T-cell (primary cell): ENCODE measurements at places on chromosomes 3 and 15.

GRCh38 chr15:29429584-29429983 is 160.0 kb upstream of the NSMCE3 start:
- no peak for DNase-seq

DNA sequence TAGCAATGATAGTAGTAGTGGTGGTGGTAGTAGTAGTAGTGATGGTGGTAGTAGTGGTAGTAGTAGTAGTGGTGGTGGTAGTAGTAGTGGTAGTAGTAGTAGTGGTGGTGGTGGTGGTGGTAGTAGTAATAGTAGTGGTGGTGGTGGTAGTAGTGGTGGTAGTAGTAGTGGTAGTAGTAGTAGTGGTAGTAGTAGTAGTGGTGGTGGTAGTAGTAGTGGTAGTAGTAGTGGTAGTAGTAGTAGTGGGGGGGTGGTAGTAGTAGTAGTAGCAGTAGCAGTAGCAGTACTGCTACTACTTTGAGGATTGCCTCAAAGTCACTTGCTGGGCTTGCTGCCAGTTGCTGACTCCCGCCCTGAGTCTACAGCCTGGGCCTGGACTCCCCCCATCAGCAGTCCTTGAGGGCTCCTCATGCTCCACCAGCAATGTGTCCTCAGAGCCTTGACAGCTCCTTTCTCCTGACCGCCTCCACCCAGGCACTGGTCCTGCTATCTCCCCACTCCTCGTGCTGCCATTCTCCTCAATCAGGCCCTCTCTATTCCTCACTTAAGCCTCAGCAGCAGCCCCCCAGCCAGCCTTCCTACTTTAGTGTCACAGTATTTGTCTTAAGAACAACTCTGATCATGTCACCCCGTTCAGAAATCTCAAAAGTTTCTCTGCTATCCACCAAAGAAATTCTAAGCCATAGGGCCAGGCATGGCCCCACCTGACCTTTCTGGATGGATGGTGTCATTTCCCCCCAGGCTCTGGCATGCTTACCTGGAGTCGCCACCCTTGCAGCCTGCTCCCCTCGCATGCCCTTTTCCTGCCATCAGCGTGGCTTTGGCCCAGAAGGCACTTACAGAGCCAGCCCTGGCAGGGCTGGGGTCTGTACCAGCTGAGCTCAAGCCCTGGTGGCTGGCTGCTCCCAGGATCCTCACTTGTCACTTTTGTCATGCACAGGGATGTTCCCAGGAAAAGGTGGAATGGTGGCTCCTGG is 45.6 kb downstream of the DLEC1 start:
- DNase-seq, result peak; percentile 41

- DNase-seq, result no peak
Measured at GRCh38 chr15:74845581-74845980, 2.6 kb upstream of the ULK3 start.

- no peak for DNase-seq
Measured at GRCh38 chr15:35437157-35437556, 108.8 kb downstream of the DPH6 start.

DNA sequence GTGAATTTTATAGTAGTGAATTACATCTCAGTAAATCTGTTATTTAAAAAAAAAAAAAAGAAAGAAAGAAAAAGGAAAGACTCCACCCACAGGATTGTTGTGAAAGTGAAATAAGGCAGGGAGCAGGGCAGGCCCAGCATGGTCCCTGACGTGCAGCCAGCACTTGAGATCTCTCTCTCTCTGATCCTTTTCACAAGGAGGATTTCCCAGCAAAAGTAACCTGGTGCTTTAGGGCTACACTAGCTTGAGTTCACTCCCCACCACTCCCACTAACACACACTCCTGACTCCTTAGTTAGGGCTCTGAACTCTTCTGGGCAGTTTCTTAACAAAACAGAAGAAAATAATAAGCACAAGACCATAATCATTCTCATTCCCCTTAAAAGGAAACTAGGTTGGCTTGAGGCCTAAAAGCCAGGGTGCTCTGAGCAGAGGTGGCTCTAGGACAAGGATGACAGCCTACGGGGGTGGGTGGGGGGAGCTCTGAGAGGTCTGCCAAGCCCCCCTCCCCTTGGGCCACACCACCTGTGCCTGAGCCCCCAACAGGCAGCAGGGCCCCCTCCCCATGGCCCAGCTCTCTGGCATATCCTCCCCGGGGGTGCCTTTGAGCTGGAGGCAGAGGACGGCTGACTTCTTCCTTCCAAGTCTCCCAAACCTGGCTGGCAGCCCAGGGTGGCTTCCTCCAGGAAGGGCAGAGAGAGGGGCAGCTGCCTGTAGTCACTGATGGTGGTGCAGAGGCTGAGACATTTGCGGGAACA is 856 bp downstream of the TMEM40 start:
- no peak for DNase-seq

DNA sequence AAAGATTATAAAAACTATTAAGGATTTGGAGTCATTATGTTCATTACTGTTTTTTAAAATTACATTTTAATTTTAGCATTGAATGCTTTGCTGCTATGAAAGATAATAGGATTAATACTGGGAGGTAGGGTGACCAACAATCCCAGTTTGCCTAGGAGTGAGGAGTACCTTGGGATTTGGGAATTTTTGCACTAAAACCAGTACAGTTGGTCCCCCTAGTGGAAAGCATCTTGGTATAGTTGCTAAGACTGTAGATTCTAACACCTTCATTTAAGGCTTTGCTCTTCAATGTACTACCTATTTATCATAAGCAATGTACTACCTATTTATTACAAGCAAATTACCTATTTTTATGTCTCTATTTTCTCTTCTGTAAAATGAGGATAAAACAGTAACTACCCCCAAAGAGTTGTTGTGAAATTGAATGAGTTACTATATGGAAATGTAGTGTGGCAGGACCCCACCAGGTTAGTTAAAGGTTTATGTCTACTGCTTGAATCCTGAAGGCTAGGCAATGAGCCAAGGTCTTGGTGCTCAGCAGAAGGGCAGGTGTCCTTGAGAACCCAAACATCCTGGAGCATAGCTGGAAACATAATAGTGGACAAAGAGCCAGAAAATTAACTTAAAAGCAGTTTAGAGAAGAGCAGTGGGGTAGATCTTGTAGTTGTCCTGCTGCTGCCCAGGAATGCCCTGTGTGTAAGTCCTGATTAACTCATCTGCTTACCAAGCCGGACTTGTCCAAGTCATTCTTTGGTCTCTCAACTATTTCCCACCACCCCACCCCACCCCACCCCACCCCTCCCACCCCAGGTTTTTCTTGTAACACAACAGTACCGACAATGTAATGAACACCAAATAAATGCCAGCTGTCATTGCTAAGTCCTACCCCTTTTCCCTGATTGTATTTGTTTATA is 49.2 kb upstream of the NMD3 start:
- no peak for DNase-seq

GRCh38 chr3:46711760-46712159 is 5.9 kb downstream of the PRSS50 start:
- no peak for DNase-seq

GRCh38 chr3:2477620-2478019 is 379.0 kb downstream of the CNTN4 start:
- no peak for DNase-seq

- no peak for DNase-seq
Measured at GRCh38 chr3:194750491-194750828, 64.8 kb downstream of the FAM43A start.

- no peak for DNase-seq
Measured at GRCh38 chr3:25181096-25181495, 247.0 kb upstream of the RARB start.

DNA sequence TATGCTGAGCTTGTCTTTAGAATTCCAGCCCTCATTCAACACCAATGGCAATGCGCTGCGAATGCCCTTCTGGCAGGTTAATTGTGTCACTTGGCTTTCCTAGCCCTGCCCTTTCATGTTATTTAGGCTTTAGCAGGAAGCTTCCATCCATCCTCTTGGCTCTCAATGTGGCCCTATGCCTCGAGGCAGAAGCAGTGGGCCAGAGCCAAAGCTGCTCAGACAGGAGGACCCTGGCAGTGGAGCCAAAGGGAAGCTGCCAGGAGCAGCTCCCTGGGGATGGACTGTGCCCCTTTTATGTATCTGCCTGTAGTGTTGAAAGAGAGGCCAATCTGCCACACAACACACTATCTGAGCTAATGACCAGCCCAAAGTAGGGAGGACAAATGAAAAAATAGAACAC is 376.4 kb downstream of the CTNNB1 start:
- no peak for DNase-seq

DNA sequence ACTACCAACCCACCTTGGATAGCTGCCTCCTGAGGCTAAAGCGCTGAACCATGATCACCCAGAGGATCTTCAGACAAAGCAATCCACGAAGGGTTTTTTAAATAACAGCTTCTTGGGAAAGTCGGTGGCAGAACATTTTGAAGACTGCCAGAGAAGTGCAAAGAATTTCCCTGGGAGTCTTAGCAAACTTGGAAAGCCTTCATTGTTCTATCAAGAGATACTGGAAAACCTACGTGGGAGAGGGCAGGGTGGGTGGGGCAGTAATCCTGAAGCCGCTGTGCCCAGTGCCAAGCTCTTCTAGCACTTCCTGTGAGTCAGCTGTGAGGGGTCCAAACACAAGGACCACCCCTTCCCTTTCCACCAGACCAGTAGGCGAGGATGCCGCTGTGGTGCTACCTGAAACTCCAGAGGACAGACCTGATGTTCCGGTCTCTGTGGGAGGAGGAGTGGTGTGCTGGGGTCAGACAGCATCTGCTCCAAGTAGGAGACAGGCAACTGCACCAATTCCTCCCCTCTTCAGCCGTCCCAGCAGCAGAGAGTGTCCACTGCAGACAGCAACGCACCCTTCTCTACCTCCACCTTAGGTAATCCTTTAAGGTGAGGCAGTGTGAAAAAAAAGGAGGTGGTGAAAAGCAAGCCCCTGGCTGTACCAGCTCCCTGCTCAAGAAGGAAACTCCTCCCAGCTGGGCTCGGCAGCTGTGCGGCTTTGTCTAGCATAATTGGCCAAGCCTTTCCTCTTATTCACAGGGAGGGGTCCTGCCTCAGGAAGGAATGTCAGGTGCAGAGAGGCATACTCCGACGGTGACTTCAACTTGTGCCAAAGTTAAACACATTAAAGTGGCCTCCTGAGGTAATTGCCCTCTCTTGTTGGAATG is 99.0 kb downstream of the TMCC1 start:
- peak; percentile 4 for DNase-seq

DNA sequence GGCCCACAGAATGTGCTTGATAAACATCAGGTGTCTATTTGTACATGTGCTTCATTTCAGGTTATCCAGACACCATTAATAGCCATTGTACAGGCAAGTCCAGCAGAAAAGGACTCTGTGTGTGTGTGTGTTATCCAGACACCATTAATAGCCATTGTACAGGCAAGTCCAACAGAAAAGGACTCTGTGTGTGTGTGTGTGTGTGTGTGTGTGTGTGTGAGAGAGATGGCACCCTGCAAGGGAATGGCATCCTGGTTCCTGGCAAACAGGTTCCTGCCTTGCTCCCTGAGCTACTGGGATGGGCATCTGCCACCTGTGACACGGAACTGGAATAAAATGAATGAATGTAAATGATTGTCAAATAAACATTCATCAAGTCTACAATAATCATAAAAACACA is 11.7 kb downstream of the SUCLG2 start:
- no peak for DNase-seq

GRCh38 chr3:38580450-38581382 is 68.8 kb downstream of the SCN5A start:
- DNase-seq, result no peak

DNA sequence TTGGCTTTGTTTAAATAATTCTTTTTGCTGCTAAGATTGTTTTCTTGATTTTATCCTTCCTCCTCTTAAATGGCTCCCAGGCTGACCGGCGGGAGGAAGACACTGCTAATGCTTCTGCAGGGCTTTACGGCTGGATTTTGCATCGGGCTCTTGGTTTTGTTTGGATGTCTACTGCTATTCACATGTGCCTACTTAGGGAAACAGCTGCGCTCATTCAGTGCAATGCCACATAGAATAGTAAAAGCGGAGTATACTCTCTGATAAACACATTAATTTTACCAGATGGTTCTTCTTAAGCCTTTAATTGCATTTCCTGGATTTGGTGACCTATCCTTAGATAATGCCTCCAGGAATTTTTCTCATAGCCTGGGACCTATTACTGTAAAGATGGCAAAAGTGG is 146.6 kb downstream of the THSD4 start:
- DNase-seq, result no peak

- DNase-seq, result no peak
Measured at GRCh38 chr3:56935811-56936210, 124.7 kb upstream of the SPATA12 start.

- DNase-seq, result peak; percentile 48
Measured at GRCh38 chr3:127671523-127672428, 976 bp upstream of the ABTB1 start.

DNA sequence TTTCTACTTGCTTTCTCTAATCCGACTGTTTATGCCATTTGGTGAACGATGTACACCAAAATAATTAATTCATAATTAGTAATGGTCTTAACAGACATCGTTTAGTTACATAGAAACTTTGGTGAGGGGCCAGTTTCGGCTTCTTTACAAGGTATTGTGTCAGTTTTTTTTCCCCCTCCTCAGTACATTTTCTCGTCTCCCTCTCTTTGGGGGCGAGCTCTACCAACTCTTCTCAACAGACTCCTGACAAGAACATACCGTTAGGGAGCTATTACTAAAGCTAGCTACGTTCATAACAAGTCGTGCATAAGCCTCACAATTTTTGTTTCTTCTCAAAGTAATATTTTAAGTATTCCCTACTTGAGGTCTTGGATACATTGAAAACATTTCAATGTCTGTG is 1.4 kb downstream of the U2SURP start:
- no peak for DNase-seq

- no peak for DNase-seq
Measured at GRCh38 chr15:84702961-84703482, 12.9 kb downstream of the SEC11A start.

DNA sequence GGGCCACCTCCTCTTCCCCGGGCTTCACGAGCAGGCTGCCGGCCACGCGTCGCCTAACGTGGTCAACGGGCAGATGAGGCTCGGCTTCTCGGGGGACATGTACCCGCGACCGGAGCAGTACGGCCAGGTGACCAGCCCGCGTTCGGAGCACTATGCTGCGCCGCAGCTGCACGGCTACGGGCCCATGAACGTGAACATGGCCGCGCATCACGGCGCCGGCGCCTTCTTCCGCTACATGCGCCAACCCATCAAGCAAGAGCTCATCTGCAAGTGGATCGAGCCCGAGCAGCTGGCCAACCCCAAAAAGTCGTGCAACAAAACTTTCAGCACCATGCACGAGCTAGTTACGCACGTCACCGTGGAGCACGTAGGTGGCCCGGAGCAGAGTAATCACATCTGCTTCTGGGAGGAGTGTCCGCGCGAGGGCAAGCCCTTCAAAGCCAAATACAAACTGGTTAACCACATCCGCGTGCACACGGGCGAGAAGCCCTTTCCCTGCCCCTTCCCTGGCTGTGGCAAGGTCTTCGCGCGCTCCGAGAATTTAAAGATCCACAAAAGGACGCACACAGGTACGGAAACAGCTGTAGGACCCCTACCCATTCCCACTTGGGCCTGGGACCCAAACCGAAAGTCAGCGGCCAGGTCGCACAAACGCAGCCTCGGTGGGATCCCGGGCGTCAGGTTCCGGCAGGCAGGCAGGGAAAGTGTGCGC is 1.5 kb downstream of the ZIC1 start:
- no peak for DNase-seq

DNA sequence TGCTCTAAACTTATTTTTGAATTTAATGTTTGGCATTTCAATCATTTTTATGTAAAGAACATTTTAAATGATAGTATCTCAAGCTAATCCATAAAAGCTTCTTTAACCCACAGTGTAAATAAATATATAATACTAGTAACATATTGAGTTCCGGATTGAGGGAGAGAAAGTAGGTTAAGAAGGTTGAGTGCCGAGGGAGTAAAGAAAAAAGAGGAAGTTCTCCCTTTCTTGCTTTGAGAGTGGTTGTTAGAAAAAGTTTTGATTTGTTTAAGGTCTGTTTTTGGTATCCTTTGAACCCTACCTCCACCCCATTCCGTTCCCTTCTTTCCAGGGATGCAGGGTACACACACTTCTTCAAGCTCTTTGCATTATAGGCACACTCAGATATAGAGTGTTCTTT is 130.8 kb downstream of the VPS8 start:
- DNase-seq, result no peak
